ENCODE measurements at places on chromosomes 2 and 18. TPM values are rescaled to one million over a fixed set of nuclear protein-coding genes. Genes with fewer than 3 reads are reported as not detected.
A peak's percentile ranks its signal among the peaks of the same experiment; 100 is the strongest.

The BUB1 gene
- total RNA-seq, result 2.2 TPM

GRCh38 chr2:216474925-216475670 is 23.5 kb upstream of the RPL37A start:
- DNase-seq, result no peak

The ALK gene
- total RNA-seq, result not detected

DNA sequence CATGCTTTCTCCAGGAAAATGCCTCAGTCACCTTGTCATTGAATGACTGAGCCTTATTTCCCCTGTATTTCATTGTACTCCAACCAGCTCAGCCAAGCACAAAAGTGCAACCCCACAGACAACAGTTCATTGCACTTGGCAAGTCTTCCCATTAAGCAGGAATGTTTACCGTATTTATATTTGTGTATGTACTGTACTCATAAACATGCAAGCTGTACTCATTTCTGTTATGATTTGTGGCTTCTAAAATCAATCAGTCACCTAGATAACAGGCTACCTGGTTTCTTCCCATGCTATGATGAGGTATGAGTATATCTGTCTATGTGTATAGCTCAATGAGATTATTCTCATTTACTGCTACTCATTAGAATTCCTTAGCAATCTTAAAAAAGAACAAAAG is 505.5 kb upstream of the FAM98A start:
- peak; percentile 92 for DNase-seq

GRCh38 chr2:70943205-70943871 is 7.6 kb downstream of the ATP6V1B1 start:
- DNase-seq, result no peak

The NCKAP5 gene
- total RNA-seq, result 0.69 TPM

DNA sequence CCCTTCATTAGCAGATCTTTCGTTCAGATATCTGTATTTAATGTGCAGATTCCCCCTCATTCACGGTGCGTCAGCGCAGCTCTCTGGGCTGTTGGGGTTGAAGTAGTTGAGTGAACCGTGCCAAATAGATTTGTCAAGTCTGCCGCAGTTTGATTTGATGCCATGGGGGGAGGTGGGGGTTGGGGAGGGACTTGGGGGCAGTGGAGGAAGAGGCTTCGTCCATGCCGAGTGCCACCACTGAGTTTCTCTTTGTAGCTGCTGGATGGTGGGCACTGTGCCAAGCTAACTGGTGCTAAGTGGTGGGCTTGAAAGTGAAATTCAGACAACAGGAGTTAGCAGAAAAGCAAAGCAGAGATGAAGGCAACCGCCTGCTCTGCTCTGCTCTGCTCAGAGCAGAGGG is 47.9 kb downstream of the NRP2 start:
- DNase-seq, result no peak

The LIPG gene
- 61.4 TPM for total RNA-seq

Measured in renal cortical epithelial cell (primary cell).